ENCODE measurements at places on chromosomes 13 and 19. TPM values are rescaled to one million over a fixed set of nuclear protein-coding genes. Genes with fewer than 3 reads are reported as not detected.

The ZNF90 gene
- 13.4 TPM for total RNA-seq

The C19orf67 gene
- total RNA-seq = not detected

The MEIS3 gene
- 32.6 TPM for total RNA-seq

The NR2C2AP gene
- 8.5 TPM for total RNA-seq

The RAB20 gene
- 9.6 TPM for total RNA-seq

The IZUMO1 gene
- total RNA-seq = not detected

The ZNF587 gene
- total RNA-seq = 45.4 TPM

The ZNF177 gene
- total RNA-seq = 8.6 TPM

The SIGLEC8 gene
- 0.90 TPM for total RNA-seq

The ZNF544 gene
- 51.4 TPM for total RNA-seq

The MYADM gene
- total RNA-seq = 31.9 TPM

The FAM124A gene
- total RNA-seq = 1.9 TPM

The POLR1G gene
- 1.8 TPM for total RNA-seq

The KLK5 gene
- total RNA-seq = not detected

The CD70 gene
- not detected for total RNA-seq

DNA sequence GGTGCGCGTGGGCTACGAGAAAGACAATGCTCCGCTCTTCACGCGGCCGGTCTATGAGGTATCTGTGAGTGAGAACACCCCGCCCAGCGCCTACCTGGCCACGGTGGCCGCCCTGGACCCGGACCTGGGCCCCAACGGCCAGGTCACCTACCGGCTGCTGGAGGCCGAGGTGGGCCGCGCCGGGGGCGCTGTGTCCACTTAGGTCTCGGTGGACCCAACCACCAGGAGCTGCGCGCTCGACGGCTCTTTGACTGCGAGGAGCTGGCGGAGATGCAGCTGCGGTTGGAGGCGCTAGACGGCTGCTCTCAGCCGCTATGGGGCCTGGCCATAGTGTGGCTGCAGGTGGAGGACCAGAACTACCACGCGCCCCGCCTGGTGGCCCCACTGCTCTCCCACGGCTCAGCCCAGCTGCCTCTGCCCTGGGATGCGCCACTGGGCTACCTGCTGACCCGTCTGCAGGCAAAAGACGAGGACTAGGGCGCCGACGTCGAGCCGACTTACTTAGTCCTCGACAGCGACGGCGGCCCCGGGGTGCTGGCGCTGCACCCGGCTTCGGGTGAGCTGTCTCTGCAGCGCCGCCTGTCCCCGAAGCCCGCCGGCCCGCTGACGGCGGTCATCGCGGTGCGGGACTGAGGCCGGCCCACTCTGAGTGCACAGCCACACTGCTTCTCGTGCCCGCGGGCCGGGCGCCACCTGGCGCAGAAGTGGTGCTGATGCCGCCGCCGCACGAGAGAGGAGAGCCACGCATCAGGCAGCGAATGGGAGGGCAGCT, 173.0 kb downstream of the OLFM4 start:
- no peak for DNase-seq

DNA sequence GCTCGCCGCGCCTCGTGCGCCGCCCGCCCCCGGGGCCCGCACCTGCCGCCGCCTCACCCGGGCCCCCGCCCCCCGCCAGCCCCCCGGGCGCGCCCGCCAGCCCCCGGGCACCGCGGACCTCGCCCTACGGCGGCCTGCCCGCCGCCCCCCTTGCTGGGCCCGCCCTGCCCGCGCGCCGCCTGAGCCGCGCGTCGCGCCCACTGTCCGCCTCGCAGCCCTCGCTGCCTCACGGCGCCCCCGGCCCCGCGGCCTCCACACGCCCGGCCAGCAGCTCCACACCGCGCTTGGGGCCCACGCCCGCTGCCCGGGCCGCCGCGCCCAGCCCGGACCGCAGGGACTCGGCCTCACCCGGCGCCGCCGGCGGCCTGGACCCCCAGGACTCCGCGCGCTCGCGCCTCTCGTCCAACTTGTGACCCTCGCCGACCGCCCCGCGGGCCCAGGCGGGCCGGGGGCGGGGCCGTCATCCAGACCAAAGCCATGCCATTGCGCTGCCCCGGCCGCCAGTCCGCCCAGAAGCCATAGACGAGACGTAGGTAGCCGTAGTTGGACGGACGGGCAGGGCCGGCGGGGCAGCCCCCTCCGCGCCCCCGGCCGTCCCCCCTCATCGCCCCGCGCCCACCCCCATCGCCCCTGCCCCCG, 17.2 kb downstream of the POLRMT start:
- no peak for DNase-seq

GRCh38 chr13:109000207-109000606, 370.8 kb downstream of the MYO16 start:
- DNase-seq = no peak

DNA sequence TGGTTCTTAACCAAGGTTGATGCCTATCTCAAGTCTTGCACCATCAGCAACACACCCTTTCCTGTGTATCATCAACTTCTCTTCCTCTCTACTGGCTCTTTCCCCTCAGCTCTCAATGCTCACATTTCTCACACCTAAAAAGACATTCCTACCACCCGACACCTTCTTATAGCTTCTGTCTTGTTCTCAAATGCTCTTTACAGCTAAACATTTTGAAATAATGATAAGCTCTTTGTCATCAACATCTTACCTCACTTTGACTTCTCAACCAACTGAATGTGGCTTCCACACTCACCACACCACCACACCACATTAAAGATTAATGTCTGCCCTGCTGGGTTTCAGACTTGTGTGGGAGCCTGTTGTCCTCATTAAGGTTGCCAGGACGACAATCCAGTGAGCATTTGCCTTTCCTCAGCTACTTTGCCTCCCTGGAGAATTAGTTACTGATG, 67.8 kb downstream of the RXFP2 start:
- DNase-seq = no peak

GRCh38 chr13:80224468-80224867, 116.5 kb downstream of the SPRY2 start:
- DNase-seq = no peak

GRCh38 chr13:43698009-43698408, 88.8 kb downstream of the ENOX1 start:
- DNase-seq = no peak

GRCh38 chr19:16033136-16033530, 43.2 kb upstream of the TPM4 start:
- no peak for DNase-seq

DNA sequence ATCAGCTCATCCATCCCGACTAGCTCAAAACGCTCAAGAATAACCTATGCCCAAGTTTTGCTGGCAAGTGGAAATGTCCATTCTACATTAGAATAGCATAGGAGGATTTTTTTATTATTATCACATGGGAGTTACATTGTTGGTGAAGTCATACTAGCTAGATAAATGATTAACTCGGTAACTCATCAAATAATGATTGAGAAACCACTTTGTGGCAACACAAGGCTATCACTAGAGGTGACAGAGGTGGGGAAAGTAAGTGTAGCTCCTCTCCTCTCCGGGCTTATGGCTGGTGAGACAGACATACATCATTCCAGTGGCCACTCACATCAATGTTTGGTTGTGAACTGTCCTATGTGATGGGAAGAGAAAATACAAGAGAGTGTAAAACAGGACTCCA, 161.6 kb downstream of the ZIC5 start:
- no peak for DNase-seq

GRCh38 chr13:99380921-99381645, 73.9 kb upstream of the GPR183 start:
- no peak for DNase-seq

DNA sequence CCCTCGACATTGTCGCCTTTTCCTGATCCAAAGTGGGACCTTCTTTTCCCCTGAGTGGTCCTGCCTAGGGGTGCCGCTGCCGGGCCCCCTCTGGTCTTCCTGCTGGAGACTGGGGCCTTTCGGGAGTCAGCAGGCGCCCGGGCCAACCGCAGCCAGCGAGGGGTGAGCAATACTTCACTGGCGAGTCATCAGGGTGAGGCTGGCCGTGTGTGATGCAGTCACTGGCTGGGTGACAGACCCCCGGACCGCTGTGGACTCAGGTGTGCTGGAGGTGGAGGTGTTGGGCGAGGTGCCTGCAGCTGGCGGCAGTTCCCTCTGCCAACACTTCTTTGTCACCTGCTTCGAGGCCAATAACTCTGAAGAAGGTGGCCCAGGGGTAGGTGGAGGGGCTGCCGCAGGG, 1.5 kb upstream of the CGB5 start:
- DNase-seq = no peak

DNA sequence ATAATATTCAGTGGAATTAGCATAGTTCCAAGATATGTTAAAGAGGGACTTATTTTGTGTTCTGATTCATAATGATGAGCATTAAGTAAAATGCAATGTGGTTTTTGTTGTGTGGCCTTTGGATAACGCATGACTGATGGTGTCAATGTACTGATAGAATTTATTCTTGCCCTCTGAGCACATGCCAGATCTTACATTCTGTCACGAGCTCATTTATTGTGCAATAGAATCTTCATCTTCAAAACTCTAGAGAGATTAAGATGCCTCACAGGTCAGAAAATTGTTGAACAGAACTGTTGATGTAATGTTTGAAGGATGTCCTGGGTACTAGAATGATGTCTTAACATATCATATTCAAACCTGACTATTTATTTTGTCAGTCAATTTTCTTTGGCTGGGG, 148.0 kb upstream of the HTR2A start:
- DNase-seq = no peak

GRCh38 chr13:26605845-26606244, 48.4 kb downstream of the WASF3 start:
- no peak for DNase-seq

DNA sequence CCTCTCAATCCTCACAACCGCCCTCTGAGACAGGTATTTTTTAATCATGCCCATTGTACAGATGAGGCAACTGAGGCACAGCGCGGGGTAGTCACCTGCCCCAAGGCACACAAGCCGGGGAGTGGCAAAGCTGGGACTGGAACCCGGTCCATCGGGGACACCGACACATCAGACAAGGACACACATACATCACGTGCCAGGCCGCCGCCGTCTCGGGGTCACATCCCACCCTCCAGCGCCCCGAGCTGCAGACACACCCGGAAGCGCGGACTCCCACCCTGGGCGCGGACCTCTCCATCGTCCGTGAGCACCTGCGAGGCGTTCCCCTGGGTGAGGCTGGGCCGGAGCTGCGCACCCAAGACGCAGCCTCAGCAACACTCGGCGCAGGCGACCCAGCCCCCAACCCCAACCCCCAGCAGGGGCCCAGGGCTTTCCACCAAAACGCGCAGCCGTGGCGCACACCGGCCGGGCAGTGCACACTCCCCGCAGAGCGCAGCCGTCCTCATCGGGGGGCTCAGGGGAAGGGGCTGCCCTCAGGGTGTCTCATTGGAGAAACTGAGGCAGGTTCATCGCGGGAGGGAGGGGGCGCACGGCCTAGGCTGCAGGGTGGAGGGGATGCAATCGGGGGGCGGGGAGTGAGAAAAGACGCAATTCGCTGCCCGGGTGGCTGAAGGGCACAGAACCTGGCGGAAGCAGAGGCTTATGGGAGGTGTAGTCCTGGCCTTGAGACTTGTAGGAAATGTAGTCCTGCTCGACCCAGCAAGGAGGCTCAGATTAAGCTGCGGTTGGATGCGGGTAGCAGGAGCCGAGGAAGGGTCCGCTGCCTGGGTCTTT, 1.9 kb upstream of the LMTK3 start:
- DNase-seq = peak; percentile 52

DNA sequence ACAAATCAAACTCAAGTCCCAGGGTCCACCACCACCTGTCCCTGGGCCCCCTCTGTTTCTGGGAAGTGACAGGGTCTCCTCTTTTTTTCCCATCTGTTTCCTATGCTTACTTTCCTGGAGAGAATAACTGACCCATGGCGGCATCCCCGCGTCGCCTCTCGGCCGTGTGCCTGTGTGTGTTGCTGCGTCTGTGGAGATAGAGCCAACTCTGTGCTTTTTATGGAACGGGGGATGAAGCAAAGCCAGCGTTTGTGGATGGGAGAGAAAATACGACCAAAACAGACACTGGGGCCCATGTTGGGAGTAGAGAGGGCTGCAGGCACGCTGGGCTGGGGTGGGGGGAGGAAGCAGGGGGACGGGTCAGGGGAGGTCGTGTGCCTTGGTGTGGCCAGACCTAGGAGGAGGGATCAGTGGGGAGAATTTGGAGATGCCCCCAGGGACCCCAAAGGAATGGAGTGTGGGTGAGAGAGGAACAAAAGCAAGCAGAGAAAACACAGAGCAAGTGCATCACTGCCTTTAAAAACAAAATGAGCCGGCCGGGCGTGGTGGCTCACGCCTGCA, 16.6 kb downstream of the PLK5 start:
- DNase-seq = peak; percentile 41

DNA sequence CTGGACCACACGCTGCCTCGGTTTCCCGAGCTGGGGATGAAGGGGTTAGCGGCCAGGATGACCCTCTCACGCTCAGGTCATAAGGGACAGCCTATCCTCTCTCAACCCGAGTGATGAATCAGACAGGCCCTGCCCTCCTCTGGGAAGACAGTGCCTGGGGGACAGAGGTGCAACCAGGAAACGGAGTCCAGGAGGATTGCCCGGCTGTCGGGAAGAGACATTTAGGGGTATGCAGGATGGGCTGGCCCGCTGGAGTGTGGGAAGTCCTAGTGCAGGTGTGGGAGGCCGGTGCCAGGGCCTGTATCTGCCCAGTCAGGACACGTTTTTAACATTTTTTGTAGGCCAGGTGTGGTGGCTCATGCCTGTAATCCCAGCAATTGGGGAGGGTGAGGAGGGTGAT, 8.3 kb downstream of the LSM7 start:
- DNase-seq = no peak

GRCh38 chr13:73658639-73659038, 475.6 kb downstream of the KLF12 start:
- DNase-seq = no peak

DNA sequence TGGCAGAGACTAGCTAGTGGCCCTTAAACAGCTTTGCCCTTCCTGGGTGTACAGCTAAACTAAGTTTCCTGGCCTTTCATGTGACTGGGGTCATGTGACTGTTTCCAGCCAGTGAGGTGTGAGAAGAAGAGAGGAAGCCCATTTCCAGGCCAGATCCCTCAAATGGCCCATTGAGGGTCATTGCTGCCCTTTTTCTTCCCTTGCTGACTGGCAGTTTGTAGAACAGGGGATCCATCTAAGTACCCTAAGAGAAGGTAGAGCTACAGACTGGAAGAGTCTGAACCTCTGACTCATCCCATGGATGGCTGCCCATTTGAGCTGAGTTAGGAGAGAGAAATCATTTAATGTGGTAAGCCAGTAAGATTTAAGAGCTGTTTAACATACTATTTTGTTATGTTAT, 2.8 kb downstream of the SWSAP1 start:
- no peak for DNase-seq

DNA sequence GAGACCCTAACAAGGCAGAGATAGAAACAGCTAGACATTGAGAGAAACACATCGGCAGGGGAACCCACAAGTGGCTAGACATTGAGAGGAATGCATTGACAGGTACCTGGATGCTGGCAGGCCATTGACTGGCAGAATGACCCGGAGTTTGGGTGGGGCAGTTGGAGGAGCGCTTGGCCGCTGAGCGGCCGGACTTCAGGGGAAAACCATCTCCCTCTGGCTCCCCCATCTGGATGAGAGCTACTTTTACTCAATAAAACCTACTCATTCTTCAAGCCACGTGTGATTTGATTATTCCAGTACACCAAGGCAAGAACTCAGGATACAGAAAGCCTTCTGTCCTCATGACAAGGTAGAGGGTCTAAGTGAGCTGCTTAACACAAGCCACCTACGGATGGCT, 473.4 kb downstream of the SLITRK5 start:
- no peak for DNase-seq

- no peak for DNase-seq
Measured at GRCh38 chr13:31878955-31879354, 139.6 kb downstream of the RXFP2 start.

Measured in urinary bladder (tissue), 4 donors.